Right ventricle myocardium superior (tissue), 1 donor: ENCODE measurements at places on chromosomes 5 and 9. TPM values are rescaled to one million over a fixed set of nuclear protein-coding genes. Genes with fewer than 3 reads are reported as not detected.

The POLR1E gene
- 10.2 TPM for total RNA-seq

The NTRK2 gene
- total RNA-seq: 4.5 TPM

The PTGS1 gene
- 4.0 TPM for total RNA-seq

The PRUNE2 gene
- 1.3 TPM for total RNA-seq

The SLC25A2 gene
- total RNA-seq: 0.16 TPM

The SLC6A18 gene
- total RNA-seq: not detected

DNA sequence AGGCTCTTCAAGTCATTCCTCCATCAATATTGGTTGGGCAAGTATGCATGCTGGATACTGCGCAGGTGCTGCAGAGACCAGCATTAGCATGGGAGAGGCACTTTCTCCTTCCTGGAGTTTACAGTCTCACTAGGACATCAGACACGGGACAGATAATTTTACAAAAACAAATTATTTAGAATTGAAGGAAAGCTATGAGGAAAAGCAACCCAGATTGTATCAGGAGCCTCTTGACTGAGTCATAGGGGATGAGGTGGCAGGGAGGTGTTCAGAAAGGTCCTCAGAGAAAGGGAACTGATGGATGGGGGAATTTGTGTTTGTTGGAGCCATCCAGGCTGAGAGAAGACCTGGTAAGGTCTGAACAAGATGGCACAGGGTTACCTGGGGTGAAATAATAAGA is 24.5 kb upstream of the RAB14 start:
- DNase-seq: no peak

DNA sequence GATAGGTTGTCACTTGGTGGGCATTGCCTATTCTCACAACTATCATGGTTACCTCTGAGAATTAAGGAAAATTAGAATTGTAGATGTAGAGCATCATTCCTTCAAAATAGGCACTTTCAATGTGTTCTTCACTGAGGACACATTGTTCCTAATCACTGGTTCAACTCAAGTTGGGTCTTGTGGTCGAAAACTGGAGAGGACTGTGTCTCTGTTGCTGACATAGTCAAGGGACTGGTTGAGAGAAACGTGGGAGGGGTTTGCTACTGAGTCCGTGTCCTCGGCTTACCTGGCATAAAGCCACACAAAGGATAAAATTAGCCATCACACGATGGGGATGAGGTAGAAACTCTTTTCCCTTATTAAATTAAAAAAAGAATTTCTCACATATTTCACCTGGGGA is 205.9 kb upstream of the CD180 start:
- DNase-seq: no peak

GRCh38 chr5:172107571-172107970 is 80.5 kb downstream of the STK10 start:
- peak; percentile 1 for DNase-seq

- DNase-seq: no peak
Observed at GRCh38 chr9:16532681-16533450, 337.6 kb downstream of the BNC2 start.

GRCh38 chr9:89497257-89497963 is 503 bp downstream of the SEMA4D start:
- no peak for DNase-seq

GRCh38 chr9:114397219-114397847 is 9.6 kb upstream of the AKNA start:
- DNase-seq: no peak

DNA sequence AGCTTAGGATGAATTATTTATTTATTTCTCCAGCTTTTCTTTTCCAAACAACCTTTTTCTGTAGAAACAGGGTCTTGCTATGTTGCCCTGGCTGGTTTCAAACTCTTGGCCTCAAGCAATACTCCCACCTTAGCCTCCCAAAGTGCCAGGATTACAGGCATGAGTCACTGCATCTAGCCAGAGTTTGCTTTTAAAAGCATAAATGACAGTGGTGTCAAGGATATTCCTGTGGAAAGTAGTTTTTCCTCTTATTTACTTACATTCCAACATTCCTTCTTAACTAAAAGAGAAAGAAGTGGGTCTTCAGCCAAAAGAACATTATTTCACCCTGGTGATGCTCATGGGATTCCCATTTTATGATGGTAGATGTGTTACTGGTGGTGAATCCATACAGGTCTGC is 62.4 kb downstream of the GRIA1 start:
- no peak for DNase-seq

- DNase-seq: no peak
Observed at GRCh38 chr9:102986425-102986824, 8.7 kb upstream of the CYLC2 start.

GRCh38 chr9:26313108-26313507 is 579.5 kb downstream of the CAAP1 start:
- DNase-seq: no peak

DNA sequence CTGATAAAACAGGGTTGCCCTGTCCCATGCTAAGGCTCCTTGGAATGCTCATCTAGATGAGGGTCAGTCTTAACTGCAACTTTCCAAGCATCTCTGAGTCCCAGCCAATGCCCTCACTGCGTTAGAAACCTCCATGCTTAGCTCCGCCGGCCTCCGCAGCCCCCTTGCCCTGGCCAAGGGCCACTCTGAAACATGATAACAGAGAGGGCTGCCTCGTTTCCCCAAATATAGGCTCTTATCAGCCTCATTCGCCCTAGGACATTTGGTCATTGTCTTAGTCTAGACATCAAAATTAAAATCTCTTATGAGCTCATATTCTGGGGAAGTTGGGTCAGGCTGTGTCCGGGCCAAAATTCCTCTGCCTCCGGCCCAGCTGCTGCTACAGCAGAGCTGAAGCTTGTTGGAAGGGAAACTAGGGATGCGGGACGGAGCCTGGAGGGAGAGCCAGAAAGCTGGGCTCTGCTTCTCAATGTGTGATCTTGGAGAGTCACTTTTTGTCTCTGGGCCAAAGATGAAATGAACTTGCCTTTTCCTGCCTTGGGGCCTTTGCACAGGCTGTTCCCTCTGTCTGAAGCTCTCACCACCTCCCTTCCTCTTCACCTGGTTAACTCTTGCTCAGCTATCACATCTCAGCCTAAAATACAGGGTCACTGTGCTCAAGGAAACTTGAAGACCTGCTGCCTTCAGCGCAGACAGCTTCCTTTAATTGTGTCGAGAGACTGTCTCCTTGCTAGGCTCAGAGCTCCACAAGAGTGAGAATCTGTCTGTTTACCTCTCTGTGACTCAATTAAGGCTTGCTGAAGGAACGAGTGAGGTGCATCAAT is 191.3 kb downstream of the RGS3 start:
- peak; percentile 80 for DNase-seq

GRCh38 chr5:154410786-154411185 is 35.0 kb upstream of the SAP30L start:
- no peak for DNase-seq

GRCh38 chr9:93525476-93525875 is 50.9 kb upstream of the PHF2 start:
- no peak for DNase-seq

- DNase-seq: no peak
Observed at GRCh38 chr5:158392753-158393152, 533.8 kb upstream of the CLINT1 start.

- DNase-seq: no peak
Observed at GRCh38 chr9:135655317-135655716, 7.8 kb upstream of the LCN9 start.

GRCh38 chr9:28926306-28926705 is 1353.0 kb upstream of the C9orf72 start:
- DNase-seq: no peak

DNA sequence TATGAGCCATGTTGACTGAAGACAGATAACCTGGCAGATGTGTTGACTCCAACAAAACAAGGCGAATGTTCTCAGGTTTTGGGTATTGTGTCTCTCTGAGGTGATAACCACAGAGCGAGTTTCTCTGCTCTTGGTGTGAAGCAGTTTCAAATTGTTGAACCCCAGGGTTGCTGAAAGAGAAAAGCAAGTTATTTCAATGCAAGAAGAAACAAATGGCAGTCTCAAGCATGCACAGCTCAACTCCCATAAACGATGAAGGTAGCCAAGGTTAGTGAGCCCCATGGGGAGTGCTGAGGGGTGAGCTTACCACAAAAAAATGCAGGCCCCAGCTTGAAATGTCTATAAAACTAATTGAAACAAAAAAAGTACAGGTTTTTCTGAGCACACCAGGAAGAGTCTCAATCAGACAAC is 220.8 kb upstream of the DAPK1 start:
- DNase-seq: no peak
